GM12878 (cell line): ENCODE measurements at places on chromosomes 1 and 21. TPM values are rescaled to one million over a fixed set of nuclear protein-coding genes. Genes with fewer than 3 reads are reported as not detected.

DNA sequence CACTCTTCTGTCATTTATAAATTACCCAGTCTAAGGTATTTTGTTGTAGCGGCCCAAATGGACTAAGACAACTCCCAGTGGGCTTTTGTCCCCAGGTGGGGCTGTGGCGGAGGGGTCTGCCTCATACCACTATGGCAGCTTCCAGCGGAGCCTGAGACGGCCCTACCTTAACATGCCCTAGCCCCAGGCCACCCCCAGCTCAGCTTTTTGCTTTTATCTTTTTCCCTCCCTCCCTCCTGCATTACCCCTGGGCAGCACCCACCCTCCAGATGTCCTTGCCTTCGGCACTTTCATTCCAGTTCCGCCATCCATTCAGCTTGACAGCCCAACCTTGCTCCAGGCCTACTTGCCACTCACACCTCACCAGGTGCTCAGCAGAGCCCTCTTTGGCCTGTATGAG, 307.3 kb downstream of the PTPRU start:
- DNase-seq = no peak

- DNase-seq = no peak
These were observed 91.7 kb downstream of the RHOU start for GRCh38 chr1:228827019-228827418.

DNA sequence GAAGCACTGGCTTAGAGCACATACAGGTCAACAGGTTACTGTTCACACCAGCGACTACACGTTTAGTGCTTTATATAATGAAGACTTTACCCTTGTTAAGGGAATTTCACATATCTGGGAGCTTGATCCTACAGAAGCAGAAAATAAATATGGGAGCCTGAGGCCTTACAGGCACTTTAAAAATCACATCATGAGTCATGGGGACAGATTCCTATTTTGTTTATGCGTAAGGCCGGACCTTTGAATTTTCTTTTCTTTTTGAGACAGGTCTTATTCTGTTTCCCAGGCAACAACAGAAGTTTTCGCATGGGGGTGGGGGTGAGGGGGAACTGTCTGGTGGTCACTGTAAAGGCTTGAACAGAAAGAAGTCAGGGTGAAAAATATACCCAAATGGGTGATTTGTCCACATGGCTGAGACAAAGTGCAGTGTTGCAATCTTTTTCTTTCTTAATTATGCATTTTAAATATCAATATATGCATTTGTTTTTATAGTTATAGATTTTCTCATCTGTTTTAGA, 276.7 kb downstream of the KCNH1 start:
- DNase-seq = no peak

- DNase-seq = no peak
These were observed 163.0 kb upstream of the IGSF21 start for GRCh38 chr1:17944646-17945045.

DNA sequence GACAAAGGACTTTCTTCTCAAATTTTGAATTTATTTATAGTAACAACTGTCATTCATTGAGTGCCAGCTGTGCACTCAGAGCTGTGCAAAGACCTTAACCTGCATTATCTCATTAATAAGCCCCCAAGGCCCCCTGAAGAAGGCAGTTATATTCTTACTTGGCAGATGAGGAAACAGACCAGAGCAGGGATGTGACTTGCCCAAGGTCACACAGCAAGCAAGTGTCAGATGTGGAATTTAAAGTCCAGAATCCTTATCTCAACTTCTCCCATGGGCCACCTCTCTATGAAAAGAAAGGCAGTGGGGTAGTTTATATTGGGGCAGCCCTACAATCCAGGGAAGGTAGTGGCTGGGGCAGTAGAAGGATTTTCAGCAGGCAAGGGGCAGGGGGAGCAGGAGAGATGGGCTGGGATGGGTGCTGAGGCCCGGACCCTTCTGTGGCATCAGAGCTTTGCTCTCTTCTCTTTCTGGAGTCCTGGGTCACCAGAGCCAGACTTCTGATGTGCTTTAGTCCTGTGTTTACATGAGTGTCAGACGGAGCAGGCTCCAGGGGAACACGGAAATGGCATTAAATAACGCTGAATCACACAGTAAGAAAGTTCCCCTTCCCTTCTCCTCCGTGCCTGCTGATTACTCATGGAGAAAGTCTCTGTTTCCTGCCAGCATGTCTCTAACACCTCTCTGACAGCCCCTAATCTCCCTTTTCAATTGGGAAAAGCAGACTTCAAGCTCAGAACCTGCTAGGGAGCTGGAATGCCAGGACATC, 39.5 kb downstream of the EPHB2 start:
- peak; percentile 21 for DNase-seq

DNA sequence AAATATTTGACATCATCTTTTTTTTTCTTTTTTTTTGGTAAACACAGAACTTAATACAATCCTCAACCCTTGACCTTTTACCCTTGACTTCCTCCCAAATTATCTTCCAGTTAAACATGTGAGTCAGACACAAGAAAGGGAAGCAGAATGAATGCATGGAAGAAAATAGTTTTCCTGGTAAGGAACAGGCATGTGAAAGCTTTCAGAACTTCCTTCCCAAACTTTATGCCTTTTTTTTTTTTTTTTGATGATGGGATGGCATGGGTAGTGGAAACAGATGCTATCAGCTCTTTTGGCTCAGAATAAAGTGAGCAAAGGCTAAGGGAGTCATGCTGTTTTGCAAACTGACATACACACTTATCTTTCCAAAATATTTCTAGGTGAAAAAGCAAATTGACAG, 1079.1 kb downstream of the TTLL7 start:
- no peak for DNase-seq

GRCh38 chr1:115757326-115757725, 11.2 kb downstream of the CASQ2 start:
- no peak for DNase-seq

The STYXL2 gene
- 0.08 TPM in 2 replicates for total RNA-seq

The ZMYM4 gene
- 37.0 and 38.4 TPM in 2 replicates for total RNA-seq

The FCAMR gene
- total RNA-seq = not detected in 2 replicates
